T1000 (cell line): ENCODE measurements at places on chromosomes 11 and 22.

DNA sequence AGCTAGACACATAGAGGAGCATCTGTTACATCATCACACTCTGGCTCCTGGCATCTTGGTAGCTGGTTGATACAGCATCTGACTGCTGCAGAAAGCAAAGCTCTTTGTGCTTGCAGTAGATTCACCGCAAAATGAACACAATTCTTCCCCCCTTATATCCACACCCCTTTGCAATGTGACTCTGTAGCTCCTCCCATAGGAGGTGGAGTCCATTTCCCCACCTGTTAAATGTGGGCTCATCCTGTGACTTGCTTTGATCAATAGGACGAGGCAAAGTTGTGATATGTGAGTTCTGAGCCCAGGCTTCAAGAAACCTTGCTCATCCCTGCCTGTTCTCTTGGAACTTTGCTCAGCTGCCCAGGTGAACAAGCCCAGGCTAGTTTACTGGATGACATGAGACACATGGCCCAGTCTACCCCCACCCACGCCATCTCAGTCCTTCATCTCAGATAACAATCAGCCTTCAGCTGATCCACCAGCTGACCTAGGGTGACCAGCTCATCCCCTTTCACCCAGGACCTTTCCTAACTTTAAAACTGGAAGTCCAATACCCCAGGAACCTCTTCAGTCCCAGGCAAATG lies 272.2 kb downstream of the TENM4 start:
- no peak for DNase-seq

- DNase-seq = no peak
These were observed 54.3 kb upstream of the FAM181B start for GRCh38 chr11:82787981-82788380.

DNA sequence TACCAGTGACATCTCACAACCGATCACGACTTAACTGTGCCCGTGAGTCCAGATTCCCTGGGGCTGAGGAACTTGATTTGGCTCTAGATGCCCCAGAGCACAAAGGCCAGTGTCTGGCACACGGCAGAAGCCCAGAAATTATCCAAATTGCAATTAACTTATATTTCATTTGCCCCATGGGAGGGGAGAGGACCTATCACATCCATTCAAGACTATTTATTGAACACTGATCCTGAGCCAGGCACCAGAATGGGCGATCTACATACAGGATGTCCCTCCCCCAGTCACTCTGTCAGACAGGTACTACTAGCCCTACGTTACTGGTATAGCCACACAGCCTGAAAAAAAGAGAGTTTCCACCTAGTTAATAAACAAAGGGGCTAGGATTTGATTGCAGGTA lies 5.1 kb downstream of the DNAL4 start:
- DNase-seq = no peak

- DNase-seq = no peak
These were observed 29.3 kb upstream of the TCF20 start for GRCh38 chr22:42299586-42300258.

- DNase-seq = no peak
These were observed 3.0 kb downstream of the SHANK3 start for GRCh38 chr22:50675553-50676179.

DNA sequence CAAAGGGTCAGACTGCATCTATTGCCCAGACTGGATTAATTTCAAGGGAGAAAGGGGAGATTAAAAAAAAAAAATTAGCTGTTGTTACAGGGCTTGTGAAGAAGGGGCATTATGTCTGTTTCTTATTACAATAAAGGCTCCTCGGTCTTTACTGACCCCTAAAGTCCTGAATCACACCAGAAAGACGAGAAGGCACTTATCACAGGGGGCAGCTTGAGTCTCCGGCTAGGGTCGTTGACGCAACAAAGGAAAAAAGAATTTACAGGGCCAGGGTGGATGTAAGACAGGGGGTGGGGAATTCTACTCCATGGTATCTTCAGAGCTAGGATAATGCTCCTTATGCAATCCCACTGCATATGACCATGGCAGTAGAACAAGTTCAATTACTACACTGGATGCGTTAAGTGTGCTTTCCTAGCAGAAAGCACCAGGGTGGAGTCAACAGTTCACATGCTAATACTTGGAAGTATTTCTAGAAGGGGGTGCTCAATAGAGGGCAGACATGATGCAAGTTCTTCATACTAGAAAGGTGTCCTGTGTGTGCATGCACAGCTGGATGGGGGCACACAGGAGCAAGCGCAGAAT lies 16.5 kb downstream of the DDX17 start:
- DNase-seq = no peak

DNA sequence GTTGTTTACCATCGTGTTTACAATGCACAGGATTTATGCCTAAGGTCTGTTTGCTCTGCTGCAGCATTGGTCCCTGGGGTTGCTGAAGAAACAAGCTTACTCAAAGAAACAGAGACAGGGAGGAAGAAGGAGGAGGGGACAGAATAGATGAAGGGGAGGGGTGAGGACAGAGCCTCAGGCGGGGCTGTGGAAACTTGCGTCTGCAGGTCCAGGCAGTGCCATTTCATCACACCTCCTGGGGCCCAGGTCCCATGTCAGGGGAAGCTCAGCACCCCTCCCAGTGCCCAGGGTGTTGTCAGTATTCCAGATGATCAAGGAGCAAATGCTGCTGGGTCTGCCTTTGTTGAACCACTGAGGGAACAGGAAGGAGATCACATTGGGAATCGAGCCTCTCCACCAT lies 1406.8 kb downstream of the TBC1D22A start:
- DNase-seq = no peak

- peak; percentile 52 for DNase-seq
These were observed 12.9 kb upstream of the ARHGAP42 start for GRCh38 chr11:100674212-100674611.

GRCh38 chr11:17718510-17718962 lies 835 bp upstream of the MYOD1 start:
- no peak for DNase-seq

- no peak for DNase-seq
These were observed 12.3 kb downstream of the TBX1 start for GRCh38 chr22:19772673-19773469.

GRCh38 chr11:83326326-83326725 lies 40.2 kb upstream of the CCDC90B start:
- no peak for DNase-seq

DNA sequence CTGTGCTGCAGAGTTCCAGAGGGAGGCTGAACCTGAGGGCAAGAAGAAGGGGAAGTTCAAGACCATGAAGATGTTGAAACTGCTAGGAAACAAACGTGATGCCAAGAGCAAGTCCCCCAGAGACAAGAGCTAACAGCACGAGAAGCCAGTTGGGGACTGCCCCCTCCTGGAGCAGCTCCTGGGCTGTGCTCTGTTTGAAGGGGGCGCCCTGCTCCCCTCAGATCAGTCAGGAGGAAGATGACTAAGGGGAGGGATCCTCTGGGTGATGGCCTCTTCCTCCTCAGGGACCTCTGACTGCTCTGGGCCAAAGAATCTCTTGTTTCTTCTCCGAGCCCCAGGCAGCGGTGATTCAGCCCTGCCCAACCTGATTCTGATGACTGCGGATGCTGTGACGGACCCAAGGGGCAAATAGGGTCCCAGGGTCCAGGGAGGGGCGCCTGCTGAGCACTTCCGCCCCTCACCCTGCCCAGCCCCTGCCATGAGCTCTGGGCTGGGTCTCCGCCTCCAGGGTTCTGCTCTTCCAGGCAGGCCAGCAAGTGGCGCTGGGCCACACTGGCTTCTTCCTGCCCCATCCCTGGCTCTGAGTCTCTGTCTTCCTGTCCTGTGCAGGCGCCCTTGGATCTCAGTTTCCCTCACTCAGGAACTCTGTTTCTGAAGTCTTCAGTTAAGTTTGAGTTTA lies 12.6 kb downstream of the C22orf23 start:
- DNase-seq = peak; percentile 68

DNA sequence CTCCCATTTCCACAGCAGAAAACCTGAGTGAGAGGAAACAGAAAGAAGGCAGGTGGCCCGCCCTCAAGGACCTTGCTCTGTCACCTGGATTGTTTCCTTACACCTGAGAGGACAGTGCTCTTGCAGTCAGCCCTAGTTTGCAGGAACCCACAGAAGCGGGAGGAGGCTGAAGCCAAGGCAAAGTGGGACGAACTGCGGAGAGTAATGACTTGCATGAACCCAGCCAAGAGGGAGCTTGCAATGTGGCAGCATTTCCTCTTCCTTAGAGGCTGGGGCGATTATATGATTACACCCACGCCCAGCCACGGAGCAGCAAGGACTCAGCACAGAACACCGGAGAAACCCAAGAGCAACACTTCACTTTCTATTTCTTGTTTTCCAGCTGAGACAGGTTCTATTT lies 102.6 kb downstream of the SPON1 start:
- DNase-seq = no peak

- DNase-seq = no peak
These were observed 1491.1 kb downstream of the TBC1D22A start for GRCh38 chr22:48253573-48253972.

- DNase-seq = no peak
These were observed 49.4 kb downstream of the HORMAD2 start for GRCh38 chr22:30129636-30130035.

DNA sequence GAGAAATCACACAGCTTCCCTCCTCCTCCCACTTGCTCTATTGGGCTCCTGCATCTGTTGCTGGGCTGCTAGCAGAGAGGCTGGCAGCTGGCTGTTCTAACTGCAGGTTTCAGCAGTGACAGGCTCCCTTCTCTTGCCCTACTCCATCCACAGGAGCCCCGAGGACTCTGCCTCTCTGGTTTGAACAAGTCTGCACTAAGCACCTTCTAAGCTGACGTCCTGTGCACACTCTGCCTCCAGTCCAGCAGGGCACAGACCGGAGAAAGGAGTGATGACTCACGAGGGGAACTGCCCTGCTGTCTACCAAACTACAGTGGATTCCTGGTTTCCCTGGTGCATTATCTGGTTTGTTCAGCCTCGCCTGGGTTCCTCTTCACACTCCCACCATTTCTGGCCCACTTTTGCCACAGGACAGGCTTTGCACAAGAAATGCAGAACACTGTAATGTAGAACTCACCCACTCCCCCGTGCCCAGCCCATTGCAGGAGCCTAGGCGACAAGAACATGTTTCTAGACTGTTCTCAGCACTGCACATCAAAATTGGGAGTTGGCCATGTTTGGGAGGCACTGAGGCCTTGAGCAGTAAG lies 26.0 kb downstream of the IL10RA start:
- no peak for DNase-seq

DNA sequence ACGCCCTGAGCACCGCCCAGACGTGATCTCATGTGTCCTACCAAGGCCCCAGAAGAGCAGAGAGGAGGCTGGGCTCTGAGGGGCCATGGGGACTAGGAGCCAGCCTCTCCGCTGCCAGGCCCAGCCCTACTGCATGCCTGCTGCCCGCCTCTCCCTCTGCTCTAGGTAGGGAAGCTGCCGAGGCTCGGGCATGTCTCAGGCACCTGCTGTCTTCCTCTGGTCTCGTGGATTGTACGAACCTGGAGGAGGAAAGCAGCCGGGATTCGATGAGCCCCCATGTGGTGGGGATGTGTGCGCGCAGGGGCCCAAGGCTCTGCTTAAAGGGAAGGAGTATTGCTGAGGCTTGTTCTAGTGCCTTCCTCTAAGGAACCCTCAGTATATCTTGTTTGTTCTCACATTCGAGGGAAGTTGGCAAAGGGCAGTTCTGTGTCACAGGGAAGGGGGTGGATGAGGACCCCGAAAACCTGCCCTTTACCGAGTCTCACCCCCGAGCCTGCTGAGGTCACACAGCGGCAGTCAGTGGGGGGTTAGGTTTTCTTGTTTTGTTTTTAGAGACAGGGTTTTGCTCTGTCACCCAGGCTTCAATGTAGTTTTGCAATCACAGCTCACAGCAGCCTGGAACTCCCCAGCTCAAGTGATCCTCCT lies 21.2 kb downstream of the DAGLA start:
- no peak for DNase-seq

DNA sequence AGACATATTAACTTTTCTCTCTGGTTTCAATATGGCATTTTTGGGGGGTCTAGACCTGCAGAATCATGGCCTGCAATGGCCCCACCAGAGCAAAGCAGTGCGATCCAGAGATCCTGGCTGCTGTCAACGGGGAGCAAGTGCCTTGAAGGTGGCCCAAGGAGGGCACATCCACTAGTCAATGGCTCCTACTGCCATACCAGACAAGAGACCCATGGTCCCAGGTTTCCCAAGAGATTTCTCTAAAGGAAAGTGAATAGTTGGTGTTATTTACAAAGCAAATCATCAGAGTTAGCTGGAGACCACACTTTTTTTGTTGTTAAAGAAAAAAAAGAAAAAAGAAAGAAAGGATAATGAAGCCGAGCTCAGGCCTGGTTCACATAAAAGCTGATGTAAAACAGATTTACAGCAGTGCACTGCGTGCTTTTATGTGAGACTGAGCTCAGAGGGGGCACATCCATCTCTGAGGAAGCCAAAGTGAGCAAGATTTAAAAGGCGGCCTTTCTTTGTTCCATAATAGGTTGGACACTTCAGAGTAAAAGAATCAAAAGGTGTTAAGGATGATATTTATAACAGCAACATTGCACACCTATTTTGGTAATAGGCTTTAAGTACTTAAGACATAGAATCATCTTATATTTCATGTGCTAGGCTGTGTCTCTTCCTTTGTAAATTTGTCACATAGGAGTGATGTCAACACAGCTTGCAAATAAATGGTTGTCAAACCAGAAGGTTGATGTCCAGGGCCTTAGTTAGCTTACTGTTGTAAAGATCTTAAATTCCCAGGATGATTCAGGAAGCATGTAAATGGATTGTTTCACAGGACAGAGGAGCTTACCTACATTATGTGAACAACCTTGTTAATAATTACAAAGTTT lies 201.3 kb upstream of the NTM start:
- no peak for DNase-seq

DNA sequence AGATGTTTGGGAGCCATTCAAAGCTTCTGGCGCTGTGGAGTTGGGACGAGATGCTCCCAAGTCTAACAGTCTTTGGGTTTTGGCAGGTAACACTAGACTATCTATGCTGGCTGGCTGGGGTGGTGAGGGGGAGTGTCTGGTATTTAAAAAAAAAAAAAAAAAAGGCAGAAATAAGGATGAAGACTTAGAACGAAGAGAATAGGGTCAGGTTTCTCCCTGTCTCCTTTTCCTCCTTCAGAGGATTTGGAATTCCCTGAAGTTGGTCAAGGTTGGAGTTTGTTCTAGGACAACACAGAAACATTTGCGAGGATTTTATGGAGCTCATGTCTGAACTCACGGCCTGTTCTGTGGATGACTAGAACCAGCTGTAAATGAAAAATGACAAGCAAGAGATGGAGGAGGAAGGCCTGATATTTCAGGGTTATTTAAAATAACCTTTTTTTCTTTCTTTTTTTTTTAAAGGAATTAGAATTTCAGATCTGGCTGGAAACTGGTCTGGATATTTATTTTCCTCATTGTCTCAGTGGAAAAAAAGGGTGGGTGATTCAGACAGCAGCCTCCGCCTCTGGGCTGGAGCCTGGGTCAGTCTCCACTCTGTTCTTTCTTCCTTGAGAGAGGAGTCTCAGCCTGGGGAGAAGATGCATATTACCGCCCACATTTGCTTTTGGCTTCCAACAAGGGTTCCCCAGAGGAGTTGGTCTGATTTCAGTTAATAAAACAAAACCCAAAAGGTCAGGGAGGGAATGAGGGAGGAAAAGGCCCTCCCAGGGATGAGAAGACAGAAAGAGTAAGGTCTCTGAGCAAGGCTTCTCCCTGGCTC lies 80.1 kb downstream of the USP35 start:
- DNase-seq = no peak

GRCh38 chr11:113289431-113290187 lies 24.8 kb upstream of the TTC12 start:
- no peak for DNase-seq

GRCh38 chr11:45924036-45924915 lies 1.8 kb downstream of the LARGE2 start:
- DNase-seq = no peak
